ENCODE measurements at places on chromosomes 12 and 14.

DNA sequence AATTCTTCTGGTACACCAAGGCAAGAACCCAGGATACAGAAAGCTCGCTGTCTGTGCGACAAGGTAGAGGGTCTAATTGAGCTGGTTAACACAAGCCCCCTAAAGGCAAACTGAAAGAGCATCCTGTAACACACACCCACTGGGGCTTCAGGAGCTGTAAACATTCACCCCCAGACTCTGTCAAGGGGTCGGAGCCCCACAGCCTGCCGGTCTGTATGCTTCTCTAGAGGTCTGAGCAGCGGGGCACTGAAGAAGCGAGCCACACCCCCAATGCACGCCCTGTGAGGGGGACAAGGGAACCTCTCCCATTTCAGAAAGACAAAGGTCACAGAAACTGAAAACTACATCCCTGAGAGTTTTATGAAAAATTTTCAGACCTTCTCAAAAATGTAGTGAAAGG, 1.3 kb upstream of the IPO8 start:
- no peak for DNase-seq

DNA sequence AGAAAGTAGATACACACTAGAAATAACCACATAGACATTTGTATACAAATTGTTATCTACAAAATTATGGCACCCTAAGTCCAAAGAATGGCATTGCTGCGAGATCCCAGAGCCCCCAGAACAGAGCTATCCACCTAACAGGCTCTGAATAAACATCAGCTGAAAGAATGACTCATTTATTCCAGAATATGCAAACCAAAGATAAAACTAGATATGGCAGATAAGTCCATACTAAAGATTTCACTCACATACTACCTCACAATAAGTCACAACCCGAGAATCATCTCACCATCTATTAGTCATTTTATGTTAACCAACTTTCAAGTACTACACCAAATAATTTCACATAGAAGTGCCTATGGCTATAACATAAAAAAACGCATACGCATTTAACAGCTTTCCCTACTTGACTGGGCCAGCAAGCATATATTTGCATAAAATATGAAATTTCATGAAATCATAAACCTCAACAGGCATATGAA, 5.6 kb downstream of the CNIH1 start:
- DNase-seq, result no peak

DNA sequence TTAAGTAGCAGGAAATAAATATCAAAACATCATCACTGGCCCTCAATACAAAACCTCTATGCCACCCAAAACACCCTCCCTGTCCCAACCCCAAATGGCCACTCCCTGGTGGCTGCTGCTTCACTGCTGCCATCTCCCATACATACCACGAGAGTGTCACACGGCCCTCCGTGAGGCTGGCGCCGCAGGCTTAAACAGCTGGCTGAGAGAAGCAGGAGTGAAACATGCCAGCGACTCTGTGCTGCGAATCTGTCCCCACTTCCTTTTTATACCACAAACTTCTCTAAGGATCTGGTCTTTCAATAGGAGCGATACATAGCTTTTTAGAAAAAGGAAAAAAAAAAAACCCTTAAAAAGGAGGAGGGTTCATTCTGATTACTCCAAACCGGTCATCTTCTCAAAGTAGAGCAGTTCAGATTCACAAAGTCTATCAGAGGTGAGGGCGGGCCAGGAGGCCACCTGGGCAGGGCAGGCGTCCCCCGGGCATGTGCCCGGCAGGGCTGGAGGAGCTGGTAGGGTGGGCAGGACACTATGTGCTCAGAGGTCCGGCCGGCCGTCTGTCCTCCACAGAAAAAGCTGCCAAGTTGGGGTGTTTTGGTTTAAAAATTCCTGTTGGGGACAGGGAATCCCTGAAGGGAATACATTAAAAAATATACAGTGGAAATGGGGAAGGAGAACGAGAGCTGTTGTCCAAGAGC, 26.5 kb downstream of the MAX start:
- no peak for DNase-seq

- peak; percentile 51 for DNase-seq
Observed at GRCh38 chr12:88579161-88579517, 1.1 kb downstream of the KITLG start.

GRCh38 chr14:70651522-70651921, 9.8 kb downstream of the TTC9 start:
- DNase-seq, result no peak

- DNase-seq, result no peak
Observed at GRCh38 chr12:129964826-129965457, 61.1 kb upstream of the TMEM132D start.

DNA sequence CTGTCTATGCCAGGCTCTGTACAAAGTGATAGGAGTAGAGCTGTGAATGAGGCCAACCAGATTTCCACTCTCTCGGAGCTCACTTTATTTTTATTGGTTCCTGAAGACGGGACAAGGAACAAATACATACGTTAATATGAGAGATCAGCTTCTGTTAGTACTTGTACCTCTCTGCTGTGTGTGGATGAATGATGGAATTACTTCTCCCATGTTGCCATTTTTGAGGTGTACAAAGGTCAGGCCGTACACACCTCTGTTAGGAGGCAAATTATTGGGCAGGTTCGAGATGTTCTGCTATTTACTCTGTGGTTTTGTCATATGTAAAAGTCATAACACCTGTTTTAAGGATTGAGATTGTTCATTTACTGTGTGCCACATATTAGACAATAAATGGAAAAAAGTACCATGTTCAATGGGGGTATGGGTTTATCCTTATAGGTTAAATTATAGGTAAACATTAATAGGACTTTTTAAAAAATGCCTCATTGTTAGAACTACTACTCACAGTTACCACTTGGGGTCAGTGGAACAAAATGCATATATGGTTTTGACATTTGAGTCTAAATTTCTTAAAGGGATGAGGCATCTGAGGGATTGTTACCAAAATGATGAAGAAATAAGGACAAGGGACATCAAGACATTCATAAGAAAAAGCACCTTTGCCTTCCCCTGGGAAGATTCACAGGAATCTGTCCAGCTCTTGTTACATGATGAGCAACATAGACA, 26.9 kb downstream of the WBP11 start:
- DNase-seq, result no peak

- DNase-seq, result no peak
Observed at GRCh38 chr12:2212537-2212936, 159.8 kb downstream of the CACNA1C start.

- no peak for DNase-seq
Observed at GRCh38 chr14:33014710-33015109, 76.0 kb downstream of the NPAS3 start.

DNA sequence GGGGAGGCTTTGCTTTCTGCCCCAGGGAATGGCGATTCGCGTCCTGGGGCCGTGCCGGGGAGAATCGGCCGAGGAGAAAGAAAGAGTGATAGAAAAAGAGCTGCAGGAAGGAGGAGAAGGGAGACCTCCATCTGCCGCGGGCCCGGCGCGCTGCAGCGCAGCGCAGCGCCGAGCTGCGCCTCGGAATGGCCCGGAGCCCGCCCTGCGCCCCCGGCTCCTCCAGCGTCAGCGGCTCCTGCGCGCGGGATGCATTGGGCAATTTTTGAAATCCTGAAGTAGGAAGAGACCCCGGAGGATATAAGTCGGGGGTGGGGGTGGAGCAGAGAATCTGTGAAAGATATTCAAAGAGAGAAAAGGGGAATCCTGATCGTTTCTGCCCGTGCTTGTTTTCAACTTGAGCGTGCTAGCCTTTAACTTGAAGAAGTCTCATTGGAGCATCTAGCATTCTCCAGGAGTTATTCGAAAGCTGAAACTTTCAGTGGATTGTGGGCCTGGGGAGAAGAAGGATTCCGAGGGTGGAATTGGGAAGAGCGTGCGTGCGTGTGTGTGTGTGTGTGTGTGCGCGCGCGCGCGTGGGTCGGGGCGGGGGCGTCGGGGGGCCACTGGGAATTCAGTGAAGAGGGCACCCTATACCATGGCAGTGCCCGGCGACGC, 441 bp downstream of the PDE3A start:
- peak; percentile 48 for DNase-seq

GRCh38 chr14:55416866-55417265, 5.2 kb upstream of the ATG14 start:
- no peak for DNase-seq

DNA sequence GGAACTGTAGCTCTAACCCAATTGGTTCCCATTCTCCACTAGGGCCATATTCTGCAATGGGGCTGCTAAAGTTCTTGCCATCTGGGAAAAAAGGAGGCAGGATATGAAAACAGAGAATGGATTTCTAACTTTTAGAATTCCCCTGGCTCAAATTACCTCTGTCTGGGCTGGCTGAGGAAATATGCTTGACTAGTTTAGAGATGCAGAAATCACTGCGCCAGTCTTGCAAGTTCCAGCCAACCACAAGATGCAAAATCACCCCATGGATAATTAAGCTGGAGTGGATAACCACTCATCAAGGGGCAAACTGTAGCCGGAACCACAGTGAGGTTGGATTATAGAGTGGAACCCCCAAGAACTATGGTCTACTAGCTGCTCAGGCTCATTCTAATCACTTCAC, 126.3 kb downstream of the RALGAPA1 start:
- DNase-seq, result no peak

DNA sequence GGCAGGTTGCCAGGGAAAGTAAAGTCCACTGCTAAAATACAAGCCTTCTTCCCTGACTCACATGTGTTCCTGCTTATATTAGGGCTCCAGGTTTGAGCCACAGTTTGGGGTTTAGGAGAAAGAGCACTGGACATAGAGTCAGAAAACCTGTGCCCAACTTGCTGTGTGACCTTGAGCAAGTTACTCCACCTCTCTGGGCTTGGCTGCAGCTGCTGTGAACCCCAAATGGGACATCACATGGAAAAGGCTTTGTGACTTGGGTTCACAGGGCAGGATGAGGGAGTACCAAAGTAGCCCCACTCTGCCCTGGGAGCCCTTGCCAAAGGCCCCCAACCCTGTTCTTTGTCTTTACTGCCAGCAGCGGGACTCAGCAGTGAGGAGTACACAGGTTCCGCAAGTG, 79.0 kb upstream of the NOS1 start:
- no peak for DNase-seq

DNA sequence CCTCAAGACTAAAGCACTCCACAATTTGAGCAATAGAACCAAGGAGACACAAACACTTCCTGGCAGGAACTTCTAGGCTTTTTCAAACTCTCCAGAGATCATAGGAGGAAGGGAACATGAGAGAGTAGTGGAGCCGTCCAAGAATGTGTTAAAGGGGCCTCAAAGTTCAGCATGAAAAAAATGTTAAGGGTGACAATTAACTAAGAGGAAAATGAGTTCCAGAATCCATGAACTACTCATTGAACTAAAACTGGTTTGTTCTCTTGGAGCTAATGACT, 122.0 kb downstream of the WIF1 start:
- DNase-seq, result no peak

- no peak for DNase-seq
Observed at GRCh38 chr12:81809113-81809777, 50.1 kb upstream of the PPFIA2 start.

DNA sequence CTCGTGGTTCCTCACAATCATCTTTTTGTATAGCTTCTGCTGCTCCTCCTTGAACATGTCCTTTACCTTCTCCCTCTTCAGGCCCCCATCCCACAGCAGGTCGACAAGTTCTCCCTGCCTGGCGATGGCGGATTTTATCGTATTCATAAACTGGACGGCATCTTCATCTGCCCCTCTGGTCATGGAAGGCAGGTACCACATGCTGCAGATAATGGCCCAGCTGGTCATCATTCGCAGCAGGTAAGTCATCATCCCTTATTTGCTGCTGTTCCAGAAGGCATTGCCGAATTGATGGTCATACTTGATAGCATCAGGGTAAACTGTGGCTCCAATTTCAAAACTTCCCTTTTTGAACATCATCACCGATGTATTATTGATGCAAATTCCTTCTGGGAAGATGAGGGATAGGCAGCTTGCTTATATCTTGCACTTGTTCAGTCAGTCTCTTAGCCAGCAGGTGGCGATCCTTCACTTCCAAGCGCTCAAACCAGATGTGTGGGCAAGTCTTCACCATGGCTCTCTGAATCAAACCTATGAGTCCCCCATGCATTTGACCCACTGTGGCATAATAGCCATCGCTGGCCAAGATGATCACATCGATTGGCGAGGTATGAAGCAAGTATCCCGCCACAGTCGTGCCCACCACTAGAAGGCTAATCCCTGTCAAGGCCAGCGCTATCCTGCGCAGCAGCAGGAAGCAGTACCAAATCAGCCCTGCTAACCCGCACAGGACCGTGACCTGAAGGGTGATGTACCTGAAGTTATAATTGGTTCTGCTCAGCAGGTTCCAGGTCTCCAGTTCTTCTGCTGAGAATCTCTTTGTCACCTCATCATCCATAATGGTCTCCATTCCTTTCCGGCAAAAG, 381.5 kb upstream of the STXBP6 start:
- peak; percentile 13 for DNase-seq

DNA sequence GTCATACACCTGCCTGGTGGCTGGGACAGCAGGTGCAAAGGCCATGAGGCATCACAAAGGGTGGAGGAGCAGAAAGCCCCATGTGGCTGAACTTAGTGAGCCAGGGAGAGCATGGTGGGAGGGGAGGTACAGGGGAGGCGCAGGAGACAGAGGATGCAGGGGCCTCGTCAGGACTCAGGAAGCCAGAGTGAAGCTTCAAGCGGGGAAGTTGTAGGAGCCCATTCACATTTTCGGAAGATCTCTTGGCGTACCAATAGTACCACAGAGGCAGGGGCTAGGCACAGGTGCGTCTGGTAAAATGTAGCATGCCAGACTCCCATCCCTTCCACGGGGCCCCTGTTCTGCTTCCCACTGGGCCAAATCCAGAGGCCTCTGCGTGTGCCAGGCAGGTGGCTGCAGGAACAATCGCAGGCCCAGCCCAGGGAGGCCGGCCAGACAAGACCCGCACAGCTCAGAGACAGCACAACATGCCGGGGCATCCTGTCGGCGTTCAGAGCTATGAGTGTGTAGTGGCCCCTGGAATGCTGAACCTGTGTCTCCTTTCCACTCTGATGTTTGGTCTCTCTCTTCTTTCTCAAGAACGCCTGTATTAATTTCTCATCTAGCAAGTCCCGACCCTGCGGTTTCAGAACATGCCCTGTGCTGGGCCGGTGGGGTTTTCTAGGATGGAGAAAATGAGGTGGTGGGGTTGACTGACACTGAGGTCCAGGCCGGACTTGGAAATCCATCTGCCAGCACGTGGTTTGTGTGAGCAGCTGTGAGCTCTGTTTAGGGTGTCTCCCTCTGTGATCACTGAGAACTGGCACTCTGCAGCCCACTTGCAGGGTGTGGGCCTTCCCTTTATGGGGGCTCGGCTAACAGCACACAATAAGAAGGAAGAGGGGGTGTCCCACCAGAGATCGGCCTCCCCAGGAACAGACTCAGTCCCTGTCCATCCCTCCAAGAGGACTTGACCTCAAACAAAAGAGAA, 5.5 kb upstream of the TMEM132D start:
- DNase-seq, result no peak

DNA sequence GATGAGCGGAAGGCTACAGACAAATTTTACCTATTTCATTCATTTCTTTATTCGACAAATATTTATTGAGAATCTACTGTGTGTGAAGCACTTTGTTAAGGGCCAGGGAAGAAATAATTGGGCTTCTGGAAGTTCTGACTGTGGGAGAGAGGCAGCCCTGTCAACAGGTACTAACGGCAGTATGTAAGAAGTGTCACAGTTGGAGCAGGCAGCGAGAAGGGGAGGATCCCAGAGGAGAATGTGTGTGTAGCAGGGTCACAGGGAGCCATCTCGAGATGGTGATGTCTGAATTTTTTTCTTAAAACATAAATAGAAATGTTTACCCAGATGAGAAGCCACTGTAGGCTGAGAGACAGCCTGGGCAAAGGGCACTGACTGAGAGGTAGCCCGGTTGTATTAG, 163.3 kb upstream of the SLC38A2 start:
- no peak for DNase-seq

- no peak for DNase-seq
Observed at GRCh38 chr12:66550626-66551025, 128.2 kb downstream of the GRIP1 start.

Data from HuH-7.5 (cell line).